ENCODE measurements at places on chromosomes 16 and 17. TPM values are rescaled to one million over a fixed set of nuclear protein-coding genes. Genes with fewer than 3 reads are reported as not detected.

- no peak for DNase-seq
Measured at GRCh38 chr17:67520916-67521774, 144.1 kb downstream of the PITPNC1 start.

- no peak for DNase-seq
Measured at GRCh38 chr17:3905017-3905520, 11.2 kb downstream of the P2RX1 start.

DNA sequence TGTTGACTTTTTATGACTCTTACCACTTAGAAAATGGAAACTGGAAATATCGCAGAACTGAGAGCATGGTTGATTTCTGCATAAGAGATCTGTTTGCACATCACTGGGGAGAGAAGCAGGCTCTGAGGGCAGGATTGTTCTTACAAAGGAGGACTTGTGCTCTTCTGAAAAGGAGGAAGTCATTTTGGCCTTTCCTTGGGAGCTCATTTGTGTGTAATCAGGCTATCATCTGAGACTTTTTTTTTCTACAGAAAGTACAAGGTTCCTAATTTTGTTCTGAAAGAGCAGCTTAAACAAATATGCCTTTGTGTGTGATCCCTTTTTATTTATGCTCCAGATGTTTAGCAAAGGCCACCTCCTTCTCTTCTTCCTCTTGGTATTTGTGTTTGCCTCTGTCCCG, 145.7 kb upstream of the CACNG5 start:
- DNase-seq: no peak

DNA sequence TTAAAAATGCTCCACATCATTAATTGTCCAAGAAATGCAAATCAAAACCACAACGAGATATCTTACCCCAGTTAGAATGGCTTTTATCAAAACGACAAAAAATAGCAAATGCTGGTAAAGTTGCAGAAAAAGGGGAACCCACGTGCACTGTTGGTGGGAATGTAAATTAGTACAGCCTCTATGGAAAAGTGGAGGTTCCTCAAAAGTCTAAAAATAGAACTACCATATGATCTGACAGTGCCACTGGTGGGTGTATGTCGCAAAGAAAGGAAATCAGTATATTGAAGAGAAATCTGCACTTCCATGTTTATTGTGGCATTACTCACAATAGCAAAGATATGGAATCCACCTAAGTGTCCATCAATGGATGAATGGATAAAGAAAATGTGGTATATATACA, 38.2 kb upstream of the ZFHX3 start:
- no peak for DNase-seq

DNA sequence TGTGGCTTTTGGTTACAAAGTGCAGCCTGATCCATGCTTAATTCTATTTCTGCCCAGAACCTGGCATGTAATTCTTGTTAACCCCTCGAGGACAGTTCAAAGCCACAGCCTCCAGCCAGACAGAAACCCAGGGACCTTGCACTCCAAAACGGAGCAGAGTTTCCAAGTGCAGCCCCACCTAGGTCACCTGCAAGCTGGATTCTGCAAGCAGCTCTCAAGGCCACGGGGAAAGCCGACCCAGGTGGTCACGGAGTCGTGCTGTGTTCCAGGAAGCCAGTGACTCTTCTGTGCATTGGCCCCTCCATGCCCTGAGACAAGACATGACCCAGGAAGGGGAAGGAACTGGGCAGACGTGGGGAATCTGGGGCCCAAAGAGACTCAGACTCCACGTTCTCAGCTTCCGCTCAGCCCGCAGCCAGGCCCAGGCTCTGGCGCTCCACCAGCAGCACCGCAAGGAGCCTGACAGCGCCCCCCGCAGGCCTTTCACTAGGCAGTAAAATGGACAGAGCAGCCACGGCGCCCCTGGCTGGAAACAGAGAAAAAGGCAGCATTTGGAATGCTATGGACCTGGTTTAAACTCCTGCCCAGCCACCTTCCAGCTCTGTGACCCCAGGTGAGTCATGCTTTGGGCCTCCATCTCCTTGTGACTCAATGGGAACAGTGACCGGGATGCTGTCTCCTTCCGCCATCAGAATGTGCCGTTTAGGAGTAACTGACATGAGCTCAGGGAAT, 27.3 kb upstream of the GSG1L start:
- no peak for DNase-seq

DNA sequence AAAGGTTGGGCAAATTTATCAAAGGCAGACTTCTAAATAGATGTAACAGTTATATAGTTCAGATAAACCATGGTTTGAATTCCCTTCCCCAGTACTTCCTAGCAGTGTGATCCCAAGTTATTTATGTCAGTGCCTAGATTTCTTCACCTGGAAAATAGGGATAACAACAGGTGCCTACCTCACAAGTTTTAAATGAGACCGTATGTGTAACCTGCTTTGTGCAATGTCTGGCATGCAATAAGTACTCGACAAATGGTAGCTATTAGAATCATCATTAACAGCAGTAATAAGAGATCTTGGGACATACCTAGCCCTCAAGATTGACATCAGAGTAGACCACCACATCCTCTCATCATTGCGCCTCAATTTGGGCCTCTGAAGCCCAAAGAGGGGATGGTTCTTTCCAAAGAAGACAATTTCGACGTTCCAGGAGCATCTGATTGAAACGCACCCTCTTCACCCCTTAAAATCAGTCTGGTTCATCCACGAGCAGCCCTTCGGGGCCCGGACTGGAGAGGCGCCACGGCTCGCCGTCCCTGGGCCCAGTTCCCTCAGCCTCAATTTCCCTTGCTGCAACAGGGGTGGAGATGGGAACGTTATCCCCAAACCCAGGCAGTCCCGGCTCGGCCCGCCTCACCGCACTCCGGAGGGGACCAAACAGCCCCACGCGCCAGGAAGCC, 541 bp downstream of the ACACA start:
- DNase-seq: no peak

DNA sequence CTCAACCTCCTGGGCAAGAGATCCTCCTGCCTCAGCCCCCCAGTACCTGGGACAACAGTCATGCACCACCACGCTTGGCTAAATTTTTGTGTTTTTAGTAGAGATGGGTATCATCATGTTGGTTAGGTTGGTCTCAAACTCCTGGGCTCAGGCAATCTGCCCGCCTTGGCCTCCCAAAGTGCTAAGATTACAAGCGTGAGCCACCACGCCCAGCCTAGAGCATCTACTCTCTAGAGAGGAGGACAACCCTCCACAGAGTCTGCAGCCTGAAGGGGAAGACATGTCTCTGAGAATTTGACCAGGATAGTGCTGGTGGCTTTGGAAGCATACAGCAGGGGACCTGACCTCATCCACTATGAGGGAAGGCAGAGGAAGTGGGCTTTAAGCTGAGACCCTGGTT, 4.7 kb upstream of the GRB2 start:
- DNase-seq: no peak

DNA sequence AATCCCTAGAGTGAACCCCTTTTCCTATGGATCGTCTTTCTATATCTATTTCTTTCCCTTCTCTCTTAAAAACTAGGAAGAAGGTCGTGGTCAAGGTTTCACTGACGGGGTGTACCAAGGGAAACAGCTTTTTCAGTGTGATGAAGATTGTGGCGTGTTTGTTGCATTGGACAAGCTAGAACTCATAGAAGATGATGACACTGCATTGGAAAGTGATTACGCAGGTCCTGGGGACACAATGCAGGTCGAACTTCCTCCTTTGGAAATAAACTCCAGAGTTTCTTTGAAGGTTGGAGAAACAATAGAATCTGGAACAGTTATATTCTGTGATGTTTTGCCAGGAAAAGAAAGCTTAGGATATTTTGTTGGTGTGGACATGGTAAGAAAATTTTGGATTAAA, 9.6 kb downstream of the CYLD start:
- DNase-seq: no peak

DNA sequence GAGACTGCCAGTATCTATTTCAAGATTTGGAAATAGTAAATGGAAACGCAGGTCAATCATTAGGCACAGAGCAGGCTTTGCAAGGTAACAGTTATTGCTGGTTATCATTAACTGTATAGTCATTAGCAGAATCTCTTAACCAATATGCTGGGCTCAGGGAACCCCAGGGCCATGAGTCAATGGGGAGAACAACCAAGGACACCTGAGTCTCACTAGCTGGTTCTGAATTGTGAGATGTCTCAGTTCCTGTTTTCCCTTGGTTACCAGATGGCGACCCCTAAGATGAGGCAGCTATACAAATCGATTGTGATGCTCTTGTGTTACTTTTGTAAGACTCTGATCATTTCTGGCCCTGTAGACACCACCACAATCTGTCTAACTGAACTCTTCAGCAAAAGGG, 385.3 kb downstream of the HAPSTR1 start:
- DNase-seq: no peak

DNA sequence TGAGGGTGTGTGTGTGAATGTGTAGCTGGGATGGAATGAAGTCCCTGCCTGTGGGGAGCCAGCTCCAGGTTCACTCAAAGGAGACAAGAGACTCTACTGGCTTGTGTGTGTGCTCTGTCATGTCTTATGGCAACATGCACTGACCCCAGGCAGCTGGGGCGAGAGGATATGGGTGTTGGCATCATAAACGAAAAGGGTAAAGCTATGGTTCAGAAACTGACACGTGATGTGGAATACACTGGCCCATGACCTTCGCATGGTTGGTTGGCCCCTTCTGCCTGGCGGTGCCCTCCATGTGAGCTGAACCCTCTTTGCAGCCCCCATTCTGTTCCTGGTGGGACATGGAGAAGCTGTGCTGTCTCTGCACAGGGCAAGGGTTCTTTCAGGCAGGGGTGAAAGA, 21.9 kb downstream of the ZNF750 start:
- no peak for DNase-seq

GRCh38 chr17:44095647-44096496, 25.3 kb downstream of the G6PC3 start:
- DNase-seq: no peak

DNA sequence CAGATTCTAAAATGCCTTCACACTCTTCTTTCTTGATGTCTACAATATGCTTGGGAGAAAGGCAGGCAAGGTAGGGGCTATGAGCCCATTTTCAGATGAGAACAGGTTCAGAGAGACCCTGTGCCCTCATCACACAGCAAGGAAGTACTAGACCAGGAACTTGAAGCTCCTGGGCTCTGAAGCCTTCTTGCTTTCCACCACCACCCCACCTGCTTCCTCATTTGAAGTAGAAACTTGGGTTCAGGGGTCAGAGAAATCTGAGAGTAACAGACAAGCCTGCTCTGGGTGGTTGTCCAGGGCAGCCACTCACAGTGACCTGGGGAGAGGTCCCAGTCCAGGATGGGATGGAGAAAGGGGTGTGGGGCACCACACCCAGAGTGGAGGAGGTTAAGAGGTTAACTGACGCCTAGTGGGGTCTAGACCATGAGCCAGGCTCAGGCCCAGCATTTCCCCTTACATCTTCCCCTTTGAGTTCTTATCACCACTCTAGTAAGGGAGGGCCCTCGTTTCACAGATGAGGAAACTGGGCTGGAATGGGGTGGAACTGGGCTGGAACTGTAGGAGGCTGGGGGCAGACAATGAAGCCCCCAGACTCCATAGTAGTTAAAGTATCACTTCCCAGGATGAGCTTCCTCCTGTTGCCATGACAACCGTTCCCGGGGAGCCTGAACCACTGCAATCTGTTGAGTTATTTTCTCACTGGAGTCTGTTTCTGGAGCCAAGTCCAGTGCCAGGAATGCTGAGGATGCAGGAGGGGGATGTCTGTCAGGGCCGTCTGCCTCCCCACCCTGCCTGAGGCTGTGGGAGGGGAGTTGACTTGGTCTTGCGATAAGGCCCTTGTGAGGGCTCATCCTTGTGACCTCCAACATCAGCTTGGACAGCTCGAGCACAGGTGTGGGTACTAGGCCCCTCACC, 16.2 kb upstream of the PHF12 start:
- no peak for DNase-seq

DNA sequence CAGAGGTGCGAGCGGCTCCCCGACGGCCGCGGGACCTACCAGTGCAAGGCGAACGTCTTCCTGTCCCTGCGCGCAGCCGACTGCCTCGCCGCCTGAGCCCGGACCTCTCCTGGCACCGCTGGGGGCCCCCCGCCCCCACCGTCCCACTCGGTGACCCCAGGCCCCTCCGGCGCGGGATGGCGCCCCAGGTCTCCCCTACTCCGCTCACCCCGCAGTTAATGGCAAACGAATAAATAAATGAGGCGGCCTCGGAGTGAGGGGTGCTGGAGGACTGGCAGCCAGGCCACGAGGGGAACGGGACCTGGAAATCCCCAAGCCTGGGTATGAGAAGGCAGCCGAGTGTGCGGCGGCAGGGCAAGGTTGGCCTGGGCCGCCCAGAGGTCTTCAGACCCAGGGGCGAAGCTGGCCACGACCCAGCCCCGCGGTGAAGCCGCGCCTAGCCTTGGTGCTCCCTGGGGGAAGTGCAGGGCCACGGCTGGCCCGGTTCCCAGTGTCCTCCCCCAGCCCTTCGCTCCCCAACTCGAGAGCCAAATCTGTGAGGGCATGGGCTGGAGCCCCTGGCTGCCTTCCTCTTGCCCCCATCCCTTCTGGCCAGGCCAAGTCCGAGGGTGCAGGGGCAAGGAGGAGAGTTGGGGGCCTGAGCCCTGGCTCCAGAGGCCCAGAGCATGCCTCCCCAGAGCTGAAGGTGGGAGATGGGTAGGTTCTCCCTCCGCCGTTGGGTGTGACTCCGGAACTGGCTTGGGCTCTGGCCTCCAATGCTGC, 796 bp downstream of the NPB start:
- no peak for DNase-seq

- no peak for DNase-seq
Measured at GRCh38 chr16:23061669-23062068, 87.6 kb downstream of the USP31 start.

GRCh38 chr16:25875956-25876598, 184.3 kb downstream of the HS3ST4 start:
- DNase-seq: no peak

- DNase-seq: no peak
Measured at GRCh38 chr17:50681263-50682200, 26.2 kb downstream of the ANKRD40 start.

TRPV3 gene
- total RNA-seq: 0.79 TPM

KRT25 gene
- not detected for total RNA-seq

TAT gene
- not detected for total RNA-seq

ABCC12 gene
- total RNA-seq: not detected

HYDIN gene
- total RNA-seq: not detected

ADAM11 gene
- 0.35 TPM for total RNA-seq

LRRC37A gene
- 2.5 TPM for total RNA-seq
